ENCODE measurements at places on chromosomes 11 and 22.

DNA sequence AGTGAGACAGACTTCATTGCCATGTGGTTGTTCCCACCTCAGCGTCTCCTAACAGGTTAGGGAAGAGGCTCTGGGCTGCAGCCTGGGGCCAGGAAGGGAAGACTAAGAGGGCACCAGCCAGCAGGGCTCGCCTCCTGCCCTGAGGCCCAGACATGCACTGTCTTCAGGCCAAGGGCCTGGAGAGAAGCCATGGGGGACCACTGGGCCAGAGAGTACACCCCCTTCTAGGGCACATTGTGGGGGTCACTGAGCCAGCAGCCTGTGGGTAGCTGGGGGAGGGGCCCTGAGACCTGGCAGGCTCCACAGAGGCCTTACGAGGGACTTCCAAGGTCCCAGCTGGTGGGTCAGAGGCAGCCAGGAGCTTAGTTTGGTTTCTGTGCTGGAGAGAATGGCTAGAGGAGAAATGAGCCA is 25.0 kb upstream of the MYRF start:
- DNase-seq: no peak

- DNase-seq: no peak
These were observed 21.3 kb downstream of the PIWIL4 start for GRCh38 chr11:94588366-94588942.

GRCh38 chr11:131504199-131504949 is 134.0 kb downstream of the NTM start:
- DNase-seq: no peak

DNA sequence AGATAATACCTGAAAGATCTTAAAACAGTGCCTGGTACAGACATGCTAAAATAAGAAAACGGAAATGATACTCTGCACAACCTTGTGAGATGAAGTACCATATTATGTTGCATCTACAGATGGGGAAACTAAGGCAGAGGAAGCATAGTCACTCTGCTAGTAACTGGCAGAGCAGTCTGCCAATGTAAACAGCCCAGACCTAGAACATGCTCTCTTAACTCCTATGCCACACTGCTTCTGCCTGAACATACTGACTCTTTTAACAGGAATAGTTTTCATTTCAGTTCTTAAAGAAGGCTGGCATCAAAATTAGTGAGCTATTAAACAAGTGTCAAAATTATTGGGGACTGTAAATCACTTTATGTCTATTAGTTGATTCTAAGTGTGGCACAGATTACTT is 99.9 kb downstream of the CD44 start:
- DNase-seq: no peak
